ENCODE measurements at places on chromosomes 2 and 18.
A peak's percentile ranks its signal among the peaks of the same experiment; 100 is the strongest.

- DNase-seq = no peak
Measured at GRCh38 chr2:97708608-97709007, 4.8 kb upstream of the ZAP70 start.

DNA sequence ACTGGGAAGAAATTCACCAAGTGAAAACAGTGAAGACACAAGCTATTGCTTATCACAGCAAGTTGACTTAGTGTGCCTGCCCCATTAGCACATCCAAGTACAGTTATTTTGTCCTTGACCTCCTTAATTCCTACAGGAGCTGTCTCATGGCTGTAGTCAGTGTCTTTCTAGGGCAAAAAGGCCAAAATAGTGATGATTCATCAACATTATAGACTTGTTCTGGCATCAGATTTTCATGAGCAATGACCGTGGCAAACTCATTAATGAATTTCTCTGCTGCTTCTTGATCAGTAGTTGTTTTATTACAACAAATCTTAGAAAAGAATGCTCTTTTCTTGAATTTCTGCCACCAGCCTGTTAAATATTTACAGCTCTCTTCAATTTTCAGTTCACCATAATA lies 1169.3 kb upstream of the DDX18 start:
- no peak for DNase-seq

GRCh38 chr2:84778911-84779690 lies 101.8 kb downstream of the TRABD2A start:
- no peak for DNase-seq

DNA sequence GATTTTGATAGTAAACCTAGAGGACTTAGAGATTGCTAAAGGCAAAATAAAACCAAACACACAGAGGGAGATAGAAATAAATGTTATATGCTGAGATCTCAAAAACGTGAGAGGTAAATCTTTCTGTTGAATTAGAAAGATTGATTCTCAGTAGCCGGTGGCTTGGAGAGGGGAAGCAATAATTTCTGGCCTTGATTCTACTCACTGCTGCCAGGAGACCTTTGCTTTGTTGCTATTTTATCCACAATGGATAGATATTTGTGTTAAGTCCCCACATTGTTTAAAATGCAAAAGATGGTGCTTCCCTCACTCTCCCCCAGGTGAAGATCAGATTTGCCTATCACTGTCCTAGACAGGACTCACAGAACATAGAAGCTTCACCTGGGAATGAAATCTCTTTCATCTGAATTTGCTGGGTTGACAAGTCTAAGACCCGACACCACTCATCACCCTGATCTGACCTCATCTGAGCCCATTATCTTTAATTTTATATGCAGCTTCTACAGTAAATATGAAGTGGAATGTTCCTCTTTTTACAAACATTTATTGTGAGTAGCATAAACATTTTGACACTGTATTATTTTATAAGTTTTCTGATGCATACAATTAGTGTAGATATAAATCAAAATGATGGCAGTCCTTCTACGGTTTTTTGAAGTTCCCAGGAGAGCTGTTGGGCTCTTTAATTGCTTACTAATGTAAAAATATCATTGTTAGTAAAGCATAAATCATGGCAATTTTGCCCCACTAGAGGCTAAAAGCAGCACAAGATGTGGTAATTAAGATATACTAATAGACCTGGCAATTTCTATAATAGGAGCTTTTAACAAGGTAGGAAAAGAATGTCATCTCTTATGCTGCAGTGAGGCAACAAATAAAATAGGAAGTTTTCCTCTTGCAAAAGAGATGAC lies 149.7 kb downstream of the DCC start:
- no peak for DNase-seq

DNA sequence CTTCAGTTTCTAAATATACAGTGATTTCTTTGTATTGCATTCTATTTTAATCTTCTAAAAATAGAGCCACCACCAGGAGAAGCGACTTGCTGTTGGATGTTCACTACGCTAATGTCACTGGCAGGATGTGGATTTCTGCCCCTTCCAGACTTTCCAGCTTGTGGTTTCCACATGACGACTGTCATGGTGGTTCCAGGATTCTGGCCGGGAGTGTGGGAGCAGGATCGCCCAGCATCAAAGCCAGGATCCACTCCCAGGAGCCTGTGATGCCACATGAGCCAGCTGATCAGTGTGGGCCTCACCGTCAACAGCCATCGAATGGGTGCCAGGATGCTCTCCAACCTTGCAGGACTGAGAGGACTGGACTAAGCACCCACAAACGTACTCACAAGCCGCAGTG lies 148.8 kb downstream of the HDAC4 start:
- DNase-seq = no peak

DNA sequence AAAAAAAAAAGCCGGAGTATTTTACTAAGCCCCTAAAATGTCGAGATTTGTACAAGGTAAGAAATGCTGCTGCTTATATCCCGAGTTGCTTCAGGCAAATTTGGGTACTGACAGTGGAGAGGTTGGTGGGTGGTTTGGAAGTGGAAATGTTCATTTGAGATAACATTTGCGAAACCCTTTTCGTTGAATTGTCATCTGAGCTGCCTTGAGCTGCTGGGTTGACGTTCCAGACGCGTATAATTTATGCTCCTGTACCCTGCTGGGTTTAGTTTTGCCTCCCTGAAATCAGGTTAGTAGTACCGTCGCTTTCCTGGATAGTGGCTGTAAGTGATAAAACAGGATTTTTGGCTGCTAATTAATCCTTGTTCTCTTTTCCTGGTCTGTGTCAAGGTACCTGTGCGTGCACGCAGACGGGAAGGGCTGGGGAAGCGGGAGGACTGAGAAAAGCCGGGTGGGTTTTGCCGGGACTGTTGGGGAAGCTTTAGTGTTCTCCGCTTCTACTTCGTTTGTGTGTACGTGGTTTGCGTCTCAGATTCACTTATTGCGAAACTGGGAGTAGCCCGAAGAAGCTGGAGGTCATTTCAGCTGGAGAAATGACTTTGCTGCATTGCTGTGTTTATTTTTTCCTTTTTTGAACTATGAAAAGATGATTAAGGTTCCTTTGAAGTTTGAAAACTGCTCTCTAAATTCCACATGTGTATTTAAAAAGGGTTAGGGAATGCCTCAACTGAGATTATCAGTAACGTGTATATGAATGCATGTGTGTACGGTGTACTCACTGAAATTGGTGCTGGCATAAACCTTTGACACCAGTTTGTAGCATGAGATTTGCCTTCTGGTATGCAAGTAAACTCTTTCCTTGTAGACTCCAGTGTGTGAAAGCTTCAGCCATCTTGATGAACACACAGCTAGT lies 709 bp downstream of the UGP2 start:
- DNase-seq = peak; percentile 48

- DNase-seq = no peak
Measured at GRCh38 chr2:99544608-99545007, 54.8 kb upstream of the REV1 start.

DNA sequence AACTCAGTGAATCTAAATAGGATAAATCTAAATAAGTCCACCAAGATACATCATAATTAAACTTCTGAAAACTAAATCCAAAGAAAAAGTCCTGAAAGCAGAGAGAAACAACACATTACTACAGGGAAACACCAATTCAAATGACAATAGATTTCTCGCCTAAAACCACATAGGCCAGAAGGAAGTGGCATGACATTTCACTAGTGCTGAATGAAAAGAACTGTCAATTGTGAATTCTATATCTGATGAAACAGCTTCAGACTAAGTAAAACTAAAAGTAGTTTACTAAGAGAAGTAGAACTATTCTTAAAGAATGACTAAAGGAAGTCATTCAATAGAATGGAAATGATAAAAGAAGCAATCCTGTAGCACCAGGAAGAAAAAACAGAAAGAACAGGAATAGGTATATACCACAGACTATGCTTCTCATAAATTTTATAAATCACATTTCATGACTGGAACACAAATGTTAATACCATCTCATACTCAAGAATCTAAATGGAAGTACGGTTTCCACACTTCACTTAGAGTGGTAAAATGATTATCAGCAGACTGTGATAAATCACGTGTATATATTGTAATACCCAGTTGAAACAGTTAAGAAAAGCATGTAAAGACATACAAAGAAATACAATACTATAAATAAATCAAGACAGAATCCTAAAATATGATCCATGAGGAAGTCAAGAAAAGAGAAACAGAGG lies 46.4 kb downstream of the ASXL2 start:
- DNase-seq = no peak

DNA sequence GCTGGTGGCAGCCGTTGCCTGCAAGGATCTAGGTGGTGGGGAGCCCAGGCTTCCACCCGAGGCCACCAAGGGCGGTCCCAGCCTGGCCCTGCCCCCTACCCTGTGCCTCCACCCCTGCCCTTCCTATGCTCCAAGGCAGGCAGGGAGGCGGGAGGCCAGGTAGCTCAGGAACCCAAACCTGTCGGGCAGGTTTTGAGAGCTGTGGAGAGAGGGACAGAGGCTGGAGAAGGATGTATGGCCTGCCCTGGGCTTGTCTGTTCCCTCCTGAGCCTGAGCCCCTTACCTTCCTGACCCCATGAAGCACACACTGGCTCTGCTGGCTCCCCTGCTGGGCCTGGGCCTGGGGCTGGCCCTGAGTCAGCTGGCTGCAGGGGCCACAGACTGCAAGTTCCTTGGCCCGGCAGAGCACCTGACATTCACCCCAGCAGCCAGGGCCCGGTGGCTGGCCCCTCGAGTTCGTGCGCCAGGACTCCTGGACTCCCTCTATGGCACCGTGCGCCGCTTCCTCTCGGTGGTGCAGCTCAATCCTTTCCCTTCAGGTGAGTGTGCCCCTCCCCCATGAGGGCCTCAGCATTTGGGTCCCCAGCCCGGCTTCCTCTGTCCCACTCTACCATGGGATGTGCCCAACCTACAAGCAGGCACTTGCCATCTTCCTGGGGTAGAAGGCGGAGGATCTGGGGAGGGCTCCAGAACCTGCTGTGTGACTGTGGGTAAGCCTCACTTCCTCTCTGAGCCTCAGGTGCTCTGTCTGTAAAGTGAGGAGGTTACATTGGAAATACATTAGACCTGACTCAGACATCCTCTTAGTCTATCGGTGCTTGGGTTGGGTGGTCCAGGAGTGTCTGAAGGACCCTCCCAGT lies at the start of gene PROM2:
Gene PROM2, plus strand, starts transcription at position 159 of the 860 bp plus-strand sequence. Its CDS starts 137 bp downstream, at position 296.
- DNase-seq = no peak

DNA sequence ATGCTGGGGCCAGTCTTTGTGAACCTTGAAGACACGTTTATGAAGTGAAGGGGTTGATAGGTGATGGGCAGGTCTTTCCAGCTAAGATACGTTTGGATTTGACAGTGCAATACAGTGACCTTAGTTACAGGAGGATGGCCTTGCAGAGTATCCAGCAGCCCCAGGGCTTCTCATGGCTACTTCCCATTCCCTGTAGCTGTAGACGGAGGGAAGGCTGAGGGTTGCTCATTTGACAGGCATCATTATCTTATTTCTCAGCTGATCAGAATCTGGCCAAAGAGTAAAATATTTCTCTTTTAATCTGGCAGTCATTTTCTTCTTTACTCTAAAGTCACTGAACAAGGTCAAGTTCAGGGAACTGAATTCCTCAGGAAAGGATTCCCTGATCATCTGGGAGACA lies 85.1 kb upstream of the RMDN2 start:
- no peak for DNase-seq

DNA sequence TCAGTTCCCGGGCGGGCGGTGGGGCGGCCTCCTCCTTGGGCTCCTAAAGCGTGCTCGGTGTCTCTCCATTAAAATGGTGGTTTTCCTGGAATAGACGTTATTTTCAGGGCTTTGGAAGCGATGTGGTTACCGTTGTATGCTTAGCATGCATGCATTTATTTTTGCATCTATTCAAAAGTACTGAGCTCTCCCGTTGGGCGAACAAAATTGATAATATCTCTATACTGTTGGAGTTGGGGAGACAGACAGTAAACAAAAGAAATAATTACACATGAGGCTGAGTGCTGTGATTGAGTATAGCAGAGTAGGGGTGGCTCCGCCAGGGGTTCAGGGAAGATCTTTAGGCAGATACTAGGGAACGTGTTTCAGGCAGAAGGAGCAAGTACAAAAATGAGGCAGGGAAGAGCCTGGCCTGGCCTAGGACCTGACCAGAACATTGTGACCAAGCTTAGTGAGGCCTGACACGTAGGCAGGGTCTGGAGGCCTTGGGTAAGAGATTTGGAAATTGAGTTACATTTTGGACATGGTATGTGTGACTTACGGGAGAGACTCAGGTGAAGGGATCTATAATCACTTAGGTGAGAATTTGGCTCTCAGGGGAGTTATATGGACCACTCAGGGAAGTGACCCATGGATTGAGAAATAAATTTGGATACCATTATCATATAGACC lies 674 bp downstream of the NCAPH start:
- DNase-seq = no peak

DNA sequence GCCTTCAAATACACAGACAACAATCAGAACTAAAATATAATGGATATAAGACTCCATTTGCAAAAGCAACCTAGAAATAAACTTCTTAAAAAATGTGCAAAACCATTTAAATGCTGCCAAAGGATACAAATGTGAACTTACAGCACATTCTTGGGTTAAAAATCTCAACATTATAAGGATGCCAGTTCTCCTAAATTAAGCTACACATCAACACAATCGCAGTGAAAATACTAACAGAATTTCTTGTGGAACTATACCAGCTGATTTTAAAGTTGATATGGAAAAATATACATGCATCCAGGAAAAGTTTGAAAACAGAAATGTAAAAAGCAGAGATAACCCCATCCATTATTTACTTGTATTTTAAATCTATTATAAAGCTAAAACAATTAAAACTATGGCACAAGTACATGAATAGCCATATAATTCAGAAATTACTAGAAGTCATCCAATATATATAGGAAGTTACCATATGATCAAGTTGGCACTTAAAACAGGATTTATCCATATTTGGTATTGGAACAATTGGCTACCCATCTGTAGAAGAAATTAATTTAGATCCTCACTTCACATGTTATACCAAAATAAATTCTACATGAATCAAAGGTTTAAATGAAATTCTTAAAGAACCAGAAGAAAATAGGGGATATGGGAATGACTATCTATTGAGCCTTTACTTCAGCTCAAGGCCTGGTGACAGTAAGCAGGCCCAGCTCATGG lies 151.7 kb upstream of the GLI2 start:
- DNase-seq = no peak

GRCh38 chr2:141517852-141518421 lies 612.9 kb downstream of the LRP1B start:
- DNase-seq = no peak

- no peak for DNase-seq
Measured at GRCh38 chr18:2961821-2962220, 51.1 kb downstream of the LPIN2 start.

DNA sequence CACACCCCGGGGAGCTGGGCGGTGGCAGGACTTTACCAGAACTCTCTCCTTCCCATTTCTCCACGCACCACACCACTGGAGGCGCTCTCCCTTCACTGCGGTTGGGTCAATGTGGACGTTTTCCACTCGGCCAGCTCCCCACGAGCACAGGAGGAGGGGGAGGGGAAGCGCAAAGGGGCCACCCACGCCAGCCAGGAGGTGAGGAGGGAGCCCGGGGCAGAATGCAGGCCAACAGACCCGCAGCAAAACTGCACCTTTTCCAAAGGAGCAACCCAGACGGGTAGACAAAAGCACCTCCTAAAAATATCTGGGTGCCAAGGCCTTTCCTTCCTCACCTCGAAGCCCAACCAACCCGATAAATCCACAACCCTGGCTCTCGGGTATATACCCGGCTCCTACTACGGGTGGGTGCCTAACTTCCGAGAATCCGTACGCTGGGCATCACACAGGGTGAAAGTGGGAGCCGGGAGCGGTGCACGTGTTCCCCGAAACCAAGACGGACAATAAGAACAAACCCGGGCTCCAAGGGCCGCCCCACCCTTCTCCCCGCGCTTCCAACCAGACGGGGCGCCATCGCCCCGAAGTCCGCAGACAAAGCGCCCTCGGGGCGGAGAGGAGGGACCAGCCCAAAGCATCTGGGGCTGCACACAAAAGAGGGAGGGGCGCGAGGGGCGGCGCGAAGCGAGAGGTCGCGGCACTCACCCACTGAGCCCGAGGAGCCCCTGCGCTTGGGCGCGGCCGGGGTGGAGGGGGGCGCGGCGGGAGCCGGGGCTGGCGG lies 1.0 kb downstream of the RTN4 start:
- DNase-seq = peak; percentile 89
